D341Med (cell line): ENCODE measurements at places on chromosomes 4 and X.

GRCh38 chrX:23784470-23785331 lies 1.7 kb downstream of the SAT1 start:
- no peak for DNase-seq

DNA sequence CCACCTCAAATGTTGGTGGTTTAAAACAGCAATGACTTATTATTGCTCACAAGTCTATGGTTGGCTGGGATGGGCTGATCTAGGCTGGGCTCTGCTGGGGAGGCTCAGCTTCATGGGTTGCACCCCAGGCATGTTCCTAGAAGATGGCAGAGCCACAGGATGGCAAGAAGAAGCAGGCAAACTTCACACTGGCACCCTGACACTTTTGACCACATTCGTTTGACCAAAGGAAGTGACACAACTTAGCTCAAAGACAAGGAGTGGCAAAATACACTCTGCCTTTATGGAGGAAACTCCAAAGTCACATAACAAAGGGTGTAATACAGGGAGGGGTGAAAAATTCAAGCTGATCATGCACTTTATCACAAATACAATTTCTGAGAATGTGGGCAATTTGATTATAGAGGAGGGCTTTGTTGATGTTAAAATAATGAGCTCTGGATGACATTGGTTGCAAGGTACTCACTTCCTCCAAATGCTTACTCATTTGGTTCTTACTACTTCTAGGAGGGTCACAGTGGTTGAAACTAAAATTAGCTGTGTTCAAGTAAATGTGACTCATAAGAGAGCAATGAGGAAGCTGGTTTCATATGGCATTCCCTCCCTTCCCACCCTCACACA lies 249.2 kb upstream of the RPS6KA3 start:
- no peak for DNase-seq

GRCh38 chr4:56530269-56531148 lies 24.9 kb downstream of the ARL9 start:
- DNase-seq, result peak; percentile 98

DNA sequence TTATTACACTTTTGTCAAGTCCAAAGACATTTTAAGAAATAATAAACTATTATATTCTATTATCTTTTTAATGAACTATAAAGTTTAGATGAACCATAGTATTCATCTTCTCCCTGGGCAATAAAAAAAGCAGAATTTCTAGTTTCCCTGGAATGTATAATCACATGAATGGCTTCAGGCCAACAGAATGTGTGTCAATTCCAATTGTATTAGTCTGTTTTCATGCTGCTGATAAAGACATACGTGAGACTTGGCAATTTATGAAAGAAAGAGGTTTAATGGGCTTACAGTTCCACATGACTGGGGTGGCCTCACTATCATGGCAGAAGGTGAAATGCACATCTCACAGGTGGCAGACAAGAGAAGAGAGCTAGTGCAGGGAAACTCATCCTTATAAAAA lies 70.7 kb upstream of the ANXA10 start:
- DNase-seq, result no peak

DNA sequence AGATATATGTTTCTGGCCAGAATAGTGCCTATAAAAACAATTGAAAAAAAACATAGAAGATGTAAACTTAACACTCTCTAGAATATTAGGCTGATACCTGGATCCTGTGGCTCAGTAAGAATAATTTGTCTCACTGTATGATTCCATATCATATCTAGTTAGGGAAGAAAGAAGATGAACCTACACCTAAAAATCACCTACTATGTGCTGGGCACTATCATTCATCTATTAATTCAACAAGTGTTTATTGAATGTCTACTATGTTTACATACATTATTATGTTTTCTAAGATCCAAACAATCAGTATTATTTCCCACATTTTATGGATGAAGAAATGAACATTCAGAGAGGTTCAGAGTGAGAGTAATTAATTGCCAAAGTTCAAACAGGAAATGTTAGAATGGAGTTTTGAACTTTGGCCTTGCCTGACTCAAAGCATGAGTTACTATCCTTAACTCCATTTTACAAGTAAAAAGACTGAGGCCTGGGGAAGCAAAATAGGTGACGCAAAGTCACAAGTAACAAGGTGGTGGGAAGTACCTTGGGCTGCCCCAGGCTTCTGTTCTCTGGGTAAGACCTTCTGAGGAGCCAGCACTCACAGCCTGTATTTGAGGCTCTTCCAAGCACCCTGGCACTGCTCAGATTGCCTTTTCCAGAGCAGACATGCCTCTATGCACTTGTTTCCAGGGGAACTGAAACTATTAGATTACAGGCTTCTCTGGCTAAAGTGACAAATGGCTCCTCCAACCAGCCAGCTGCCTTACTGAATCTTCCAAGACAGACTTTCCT lies 111.1 kb upstream of the ACSL4 start:
- no peak for DNase-seq

- no peak for DNase-seq
These were observed 155.5 kb upstream of the PRDX4 start for GRCh38 chrX:23511793-23512192.

GRCh38 chr4:18635531-18635930 lies 614.0 kb upstream of the LCORL start:
- DNase-seq, result no peak

- no peak for DNase-seq
These were observed 313.0 kb upstream of the TEX13C start for GRCh38 chrX:125006704-125007103.

DNA sequence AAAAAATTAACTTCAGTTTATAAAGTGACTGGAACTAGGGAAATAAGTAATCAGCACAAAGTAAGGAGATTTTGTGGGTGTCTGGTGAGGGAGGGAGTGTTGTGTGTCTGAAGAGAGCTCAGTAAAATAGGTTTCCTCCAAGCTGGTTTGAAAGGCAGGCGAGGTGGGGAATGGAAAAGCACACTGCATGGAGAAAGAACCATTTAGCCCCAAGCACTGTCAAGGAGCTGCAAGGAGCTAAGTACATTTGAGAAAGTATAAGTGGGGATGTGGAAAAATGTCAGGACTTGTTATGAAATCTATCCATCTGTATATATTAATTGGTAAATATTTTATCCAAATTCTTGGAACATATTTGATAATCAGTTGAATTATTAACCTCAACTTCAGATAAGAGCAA lies 956 bp downstream of the C4orf51 start:
- no peak for DNase-seq

GRCh38 chr4:3756343-3757059 lies 9.7 kb upstream of the ADRA2C start:
- DNase-seq, result no peak

- no peak for DNase-seq
These were observed 159.2 kb downstream of the SPRY1 start for GRCh38 chr4:123555807-123556273.
